NCI-H2029 treated with DMSO at 0.1 percent for 48 hours (cell line): ENCODE measurements at places on chromosomes 12 and 14.

DNA sequence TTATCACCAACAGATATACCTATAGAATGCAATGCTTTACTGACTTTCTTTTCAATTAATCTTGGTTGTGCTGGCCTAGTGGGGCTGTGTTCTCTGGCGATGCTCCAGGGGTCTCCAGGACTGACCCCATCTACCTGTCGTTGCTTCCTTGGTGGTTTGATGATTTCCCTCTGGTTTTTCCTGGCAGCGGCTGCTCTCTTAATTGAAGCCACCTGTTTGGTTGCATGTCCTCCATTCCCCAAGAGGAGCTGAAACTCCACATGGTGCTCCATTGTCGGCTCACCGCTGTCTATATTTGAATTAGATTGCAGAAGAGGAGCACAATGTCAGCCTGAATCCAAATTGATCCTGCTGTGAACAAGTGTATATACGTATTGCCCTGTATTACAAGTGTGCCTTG lies 7.1 kb upstream of the IFNG-AS1 start:
- DNase-seq: no peak

- DNase-seq: no peak
These were observed 11.9 kb upstream of the SERPINA4 start for GRCh38 chr14:94548999-94549985.

DNA sequence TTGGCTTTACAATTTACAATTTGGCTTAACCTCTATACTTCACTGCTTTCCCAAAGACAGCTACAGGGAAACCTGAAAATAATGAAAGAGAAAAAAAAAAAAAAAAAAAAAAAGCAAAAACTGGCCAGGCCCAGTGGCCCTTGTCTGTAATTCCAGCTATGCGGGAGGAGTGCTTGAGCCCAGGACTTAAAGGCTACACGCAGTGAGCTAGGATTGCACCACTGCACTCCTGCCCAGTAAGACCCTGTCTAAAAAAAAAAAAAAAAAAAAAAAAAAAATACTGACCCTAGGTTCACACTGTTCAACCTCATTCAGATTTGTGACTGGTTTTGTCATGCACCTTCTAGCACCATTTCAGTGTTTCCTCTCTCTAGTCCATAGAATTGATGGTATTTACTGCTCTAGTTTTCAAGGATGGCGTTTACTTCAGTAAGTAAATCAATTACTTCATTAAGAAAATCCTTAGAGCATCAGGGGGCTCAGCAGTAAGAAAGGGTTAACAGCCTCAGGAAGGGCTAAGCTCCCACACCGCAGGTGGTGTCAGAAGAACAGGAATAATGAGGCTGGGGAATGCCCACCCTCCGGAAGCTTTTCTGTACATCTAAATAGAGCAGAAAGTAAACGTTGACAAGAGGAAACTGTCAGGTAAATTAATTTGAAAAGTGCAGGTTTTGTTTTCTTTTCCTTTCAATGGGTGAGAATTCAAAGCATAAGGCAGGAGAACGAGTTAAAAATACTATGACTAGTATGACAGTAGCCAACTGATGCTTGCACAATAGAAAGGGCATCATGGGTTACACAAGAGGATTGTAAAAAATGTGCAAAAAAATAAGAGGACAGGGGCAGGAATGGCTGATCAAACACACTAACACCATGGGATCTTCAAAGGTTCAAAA lies 115.0 kb upstream of the MDM1 start:
- no peak for DNase-seq

DNA sequence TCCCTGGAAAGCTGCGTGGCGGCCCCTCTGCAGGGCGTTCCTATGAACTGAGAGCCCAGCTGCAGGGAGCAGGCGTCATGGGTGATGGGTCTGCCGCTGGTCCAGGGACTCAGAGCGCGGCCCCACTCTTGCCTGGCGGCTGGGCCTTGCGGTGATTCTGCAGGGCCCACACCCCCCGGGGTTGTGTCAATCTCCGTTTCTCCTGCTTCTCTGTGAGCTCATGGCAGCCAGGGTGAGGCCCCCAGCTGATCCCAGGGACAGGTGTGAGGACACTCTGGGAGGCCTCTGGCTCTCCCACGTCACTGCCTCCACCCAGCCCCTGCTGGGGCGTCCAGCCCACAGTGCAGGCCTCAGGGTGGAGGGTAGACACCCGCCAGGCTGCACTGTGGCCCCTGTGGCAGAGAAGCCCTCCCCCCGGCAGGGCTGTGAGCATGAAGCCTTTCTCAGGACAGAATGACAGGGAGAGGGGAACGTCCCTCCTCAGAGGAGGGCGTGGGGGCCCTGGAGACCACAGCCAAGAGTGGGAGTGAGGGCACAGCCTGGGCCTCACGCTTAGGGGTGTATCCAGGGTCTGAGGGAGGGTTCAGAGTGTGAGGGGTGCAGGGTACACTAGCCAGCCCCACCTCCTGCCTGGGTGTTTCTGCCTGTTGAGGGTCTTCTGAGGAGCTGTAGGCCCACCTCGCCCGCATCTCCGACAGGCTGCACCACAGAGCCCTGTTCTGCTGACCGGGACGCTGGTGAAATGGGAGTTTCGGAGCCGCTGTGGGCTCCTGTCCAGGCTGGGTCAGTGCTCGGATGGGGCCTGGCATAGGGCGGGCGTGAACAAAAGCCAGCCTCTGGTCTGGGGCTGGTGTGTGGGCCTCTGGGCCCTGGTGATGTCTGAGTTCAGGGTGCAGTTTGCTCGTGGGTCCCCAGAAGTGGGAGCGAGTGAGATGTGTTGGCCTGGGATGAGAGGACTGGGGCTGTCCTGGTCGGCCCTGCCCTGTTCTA lies 26.7 kb upstream of the CRIP2 start:
- no peak for DNase-seq

DNA sequence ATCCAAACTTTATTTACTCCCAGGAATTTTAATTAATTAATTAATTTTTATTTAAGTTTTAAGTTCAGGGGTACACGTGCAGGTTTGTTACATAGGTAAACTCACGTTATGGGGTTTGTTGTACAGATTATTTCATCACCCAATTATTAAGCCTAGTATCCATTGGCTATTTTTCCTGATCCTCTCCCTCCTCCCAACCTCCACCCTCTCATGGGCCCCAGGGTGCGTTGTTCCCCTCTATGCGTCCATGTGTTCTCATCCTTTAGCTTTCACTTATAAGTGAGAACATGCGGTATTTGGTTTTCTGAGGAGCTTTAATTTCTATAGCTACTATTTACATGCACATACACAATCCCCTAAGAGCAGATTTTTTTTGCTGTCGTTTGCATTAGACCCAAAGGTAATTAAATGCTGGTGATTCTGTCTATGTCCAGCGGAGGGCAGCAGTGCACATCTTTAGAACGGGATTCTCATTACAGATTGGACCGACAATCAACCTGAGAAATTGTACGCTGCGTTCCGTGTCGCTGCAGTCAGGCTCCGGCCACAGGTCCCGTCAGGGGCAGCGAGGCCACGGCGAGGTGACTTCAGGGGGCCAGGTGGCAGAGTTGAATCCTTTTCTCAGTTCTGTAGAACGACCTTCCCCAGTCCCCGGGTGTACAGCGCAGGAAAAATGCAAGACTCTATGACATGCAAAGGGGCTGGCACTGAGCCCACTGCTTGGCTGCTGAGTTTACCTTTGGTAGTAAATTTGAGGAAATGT lies 11.6 kb downstream of the TMEM30B start:
- peak; percentile 99 for DNase-seq

- no peak for DNase-seq
These were observed 35.8 kb downstream of the USP15 start for GRCh38 chr12:62296001-62296400.

GRCh38 chr12:21939435-21939834 lies 1.8 kb downstream of the ABCC9 start:
- DNase-seq: no peak

- DNase-seq: no peak
These were observed 39.8 kb downstream of the SLC24A4 start for GRCh38 chr14:92362781-92363235.
